Kidney capillary endothelial cell (primary cell): ENCODE measurements at places on chromosomes 11 and 22.

DNA sequence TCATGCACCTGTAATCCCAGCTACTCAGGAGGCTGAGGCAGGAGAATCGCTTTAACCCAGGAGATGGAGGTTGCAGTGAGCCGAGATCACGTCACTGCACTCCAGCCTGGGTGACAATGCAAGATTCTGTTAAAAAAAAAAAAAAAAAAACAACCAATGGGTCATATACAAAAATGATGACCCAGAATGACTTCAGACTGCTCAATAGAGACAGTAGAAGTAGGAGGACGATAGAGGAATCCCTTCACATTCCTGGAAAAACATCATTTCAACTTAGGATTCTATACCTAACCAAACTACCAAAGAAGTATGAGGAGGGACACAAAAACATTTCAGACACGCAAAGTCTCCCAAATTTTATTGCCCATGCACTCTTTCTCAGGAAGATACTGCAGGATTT is 14.1 kb upstream of the CBX7 start:
- no peak for DNase-seq

GRCh38 chr11:89536926-89537325 is 45.8 kb upstream of the NOX4 start:
- DNase-seq: no peak

GRCh38 chr22:41308054-41308453 is 6.7 kb downstream of the ZC3H7B start:
- no peak for DNase-seq

DNA sequence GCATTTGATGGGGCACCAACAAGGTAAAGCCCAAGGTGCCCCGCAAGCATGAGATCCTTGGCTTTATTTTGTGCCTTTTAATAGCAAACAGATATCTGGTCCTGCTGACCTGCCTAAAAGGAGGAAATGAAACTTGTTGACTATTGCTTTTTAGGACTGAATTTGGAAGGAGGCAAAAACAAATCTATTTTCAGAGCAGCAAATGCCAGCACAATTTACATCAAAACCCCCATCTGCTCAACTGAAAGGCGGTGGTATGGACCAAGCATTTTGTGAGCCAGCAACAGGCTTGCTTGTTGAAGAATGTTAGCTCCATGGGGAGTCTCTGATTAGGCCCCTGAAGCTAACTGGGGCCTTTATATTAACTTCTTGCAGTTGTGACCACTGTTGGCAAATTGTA is 192.6 kb upstream of the E2F8 start:
- DNase-seq: no peak

DNA sequence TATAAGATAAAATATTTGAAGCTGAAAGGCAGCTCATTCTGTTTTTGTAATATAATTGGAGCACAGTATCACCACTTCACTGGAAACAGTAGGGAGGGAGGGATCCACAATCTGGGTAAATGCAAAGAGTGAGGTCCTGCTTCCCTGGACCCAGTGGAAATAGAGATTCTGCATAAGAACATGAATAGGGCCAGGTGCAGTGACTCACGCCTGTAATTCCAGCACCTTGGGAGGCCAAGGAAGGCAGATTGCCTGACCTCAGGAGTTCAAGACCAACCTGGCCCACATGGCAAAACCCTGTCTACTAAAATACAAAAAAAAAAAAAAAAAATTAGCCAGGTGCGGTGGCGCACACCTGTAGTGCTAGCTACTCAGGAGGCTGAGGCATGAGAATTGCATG is 143.7 kb downstream of the DBX1 start:
- no peak for DNase-seq
